Jurkat, Clone E6-1 (cell line): ENCODE measurements at places on chromosomes 12 and 14.

- no peak for DNase-seq
These were observed 45.4 kb upstream of the NR2C1 start for GRCh38 chr12:95118788-95119179.

GRCh38 chr12:131860472-131861260 lies 32.5 kb downstream of the MMP17 start:
- DNase-seq, result no peak

DNA sequence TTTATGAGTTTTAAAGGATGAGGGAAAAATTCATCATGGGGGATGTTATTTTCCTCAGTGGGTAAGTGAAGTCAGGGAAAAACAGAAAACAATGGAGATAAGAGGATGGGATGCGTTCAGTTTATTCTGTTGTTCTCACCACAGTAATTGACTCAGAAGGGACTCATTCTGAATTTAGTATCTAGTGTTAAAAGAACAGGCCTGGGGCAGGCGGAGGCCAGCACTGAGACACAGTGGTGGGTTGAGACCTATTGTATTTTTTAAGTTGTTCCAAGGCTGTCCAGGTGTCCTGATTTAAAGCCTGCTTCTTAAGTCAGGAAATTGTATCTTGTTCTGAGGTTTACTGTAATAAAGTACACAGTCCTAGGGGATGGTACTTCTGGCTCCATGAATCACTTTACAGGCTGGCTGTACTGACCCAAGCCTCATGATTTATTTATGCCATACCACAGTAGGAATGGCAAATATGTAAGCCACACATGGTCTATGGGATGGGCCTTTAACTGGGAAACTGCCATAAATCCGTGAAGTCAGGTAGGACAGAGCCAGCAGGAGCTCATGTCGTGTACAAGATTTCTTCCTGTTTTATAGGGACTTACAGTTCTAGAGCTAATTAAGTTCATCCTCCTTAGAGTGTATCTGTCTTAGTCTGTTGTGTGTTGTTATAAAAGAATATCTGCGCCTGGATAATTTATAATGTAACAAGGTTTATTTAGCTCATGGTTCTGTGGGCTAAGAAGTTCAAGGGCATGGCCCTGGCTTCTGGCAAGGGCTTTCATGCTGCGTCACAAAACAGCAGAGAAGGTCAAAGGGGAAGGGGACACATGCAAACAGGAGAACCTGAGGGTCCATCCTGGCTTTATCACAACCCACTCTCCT lies 244.1 kb downstream of the FBXL14 start:
- no peak for DNase-seq

GRCh38 chr12:132847363-132848356 lies 19.0 kb upstream of the GOLGA3 start:
- peak; percentile 96 for DNase-seq
